NCI-H1436 (cell line): ENCODE measurements at places on chromosomes 2 and 18.

- DNase-seq = no peak
Observed at GRCh38 chr2:55989405-55989804, 65.8 kb upstream of the EFEMP1 start.

GRCh38 chr2:189109921-189110397, 69.6 kb downstream of the COL5A2 start:
- no peak for DNase-seq

GRCh38 chr2:223101340-223102039, 49.5 kb downstream of the KCNE4 start:
- DNase-seq = no peak

DNA sequence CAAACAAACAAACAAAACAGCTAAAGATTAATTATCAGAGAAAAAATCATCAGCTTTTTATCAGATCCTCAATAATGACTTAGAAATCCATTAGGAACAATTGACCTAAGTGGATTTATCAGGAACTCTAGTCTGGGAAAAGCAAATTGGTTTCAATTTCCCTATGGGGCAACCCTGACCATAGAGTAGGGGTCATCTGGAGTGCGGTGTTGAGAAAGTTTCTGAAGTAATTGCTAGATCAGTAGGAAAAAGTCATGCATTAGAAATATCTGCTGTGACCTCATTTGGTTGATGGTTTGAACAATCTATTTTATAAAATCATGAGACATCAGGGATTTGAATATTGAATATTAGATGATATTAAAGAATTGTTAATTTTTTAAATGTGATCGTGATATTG, 507.9 kb downstream of the TXNL1 start:
- DNase-seq = no peak

- DNase-seq = no peak
Observed at GRCh38 chr2:7906431-7906830, 775.4 kb upstream of the ID2 start.

GRCh38 chr18:36058674-36059073, 8.7 kb downstream of the RPRD1A start:
- no peak for DNase-seq

DNA sequence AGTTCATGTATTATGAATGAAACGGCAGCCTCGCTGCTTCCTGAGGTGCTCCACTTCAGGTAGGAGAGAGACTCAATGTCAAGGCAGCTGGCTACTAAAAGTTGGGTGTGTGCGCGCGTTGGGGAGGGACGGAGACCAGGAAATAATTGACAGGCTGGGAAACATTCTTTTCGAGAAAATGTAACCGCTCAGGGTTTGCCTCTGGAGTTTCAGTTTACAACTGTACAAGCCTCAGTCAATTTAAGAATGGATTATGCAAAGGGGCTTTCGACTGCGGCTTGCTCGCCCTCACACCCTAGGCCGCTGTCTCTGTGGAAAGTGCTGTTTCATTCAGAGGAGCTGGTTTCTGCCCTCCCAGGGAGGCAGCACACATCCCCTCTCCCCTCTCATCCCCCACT, 4.4 kb upstream of the SPRED2 start:
- no peak for DNase-seq

DNA sequence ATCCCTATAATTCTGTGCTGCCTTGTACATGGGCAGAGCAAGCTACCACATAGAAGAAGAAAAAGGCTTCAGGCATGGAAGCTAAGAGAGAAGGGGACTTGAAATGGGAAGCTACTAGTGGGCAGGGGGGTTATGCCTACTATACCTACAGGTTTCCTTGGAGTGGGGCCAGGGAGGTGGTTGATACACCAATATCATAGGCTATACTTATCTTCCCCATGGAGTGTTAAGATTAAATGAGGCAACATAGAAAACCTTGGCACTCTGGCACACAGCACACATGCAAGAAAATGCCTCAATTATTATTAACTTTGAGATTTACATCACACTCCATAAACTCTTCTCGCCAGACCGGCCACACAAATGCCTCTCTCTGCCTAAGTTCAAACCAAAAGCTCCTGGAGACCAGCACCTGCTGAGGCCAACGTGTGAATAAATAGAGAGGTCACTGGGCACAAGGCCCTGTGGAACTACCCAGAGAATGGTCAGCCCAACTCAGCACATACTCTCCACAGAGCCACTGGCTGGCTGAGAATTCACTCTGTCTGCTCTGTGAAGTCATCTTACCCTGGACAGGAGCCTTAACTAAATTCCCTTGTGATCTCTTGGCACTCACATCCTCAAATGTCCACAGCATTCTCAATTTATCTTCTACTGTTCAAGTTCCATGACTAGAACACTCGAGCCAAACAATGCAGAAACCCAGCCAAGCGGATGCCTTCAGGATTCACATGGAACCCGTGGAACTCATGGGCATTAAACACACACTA, 498.7 kb downstream of the BCL11A start:
- no peak for DNase-seq

DNA sequence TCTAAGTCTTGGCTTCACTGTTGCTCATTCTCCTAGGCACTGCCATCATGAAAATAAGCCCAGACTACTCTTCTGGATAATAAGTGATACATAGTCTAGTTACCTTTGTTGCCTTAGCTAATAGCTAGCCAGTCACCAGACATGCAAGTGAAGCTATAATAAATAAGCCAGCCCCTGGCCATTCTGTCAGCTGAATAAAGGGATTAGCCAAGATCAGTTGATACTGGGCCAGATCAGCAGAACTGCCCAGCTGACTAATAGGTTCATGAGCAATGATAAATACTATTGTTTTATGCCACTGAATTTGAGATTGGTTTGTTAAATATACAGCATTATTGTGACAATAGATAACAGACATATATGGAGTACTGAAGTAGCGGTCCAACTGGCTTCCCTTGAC, 8.0 kb upstream of the C2orf69 start:
- no peak for DNase-seq

DNA sequence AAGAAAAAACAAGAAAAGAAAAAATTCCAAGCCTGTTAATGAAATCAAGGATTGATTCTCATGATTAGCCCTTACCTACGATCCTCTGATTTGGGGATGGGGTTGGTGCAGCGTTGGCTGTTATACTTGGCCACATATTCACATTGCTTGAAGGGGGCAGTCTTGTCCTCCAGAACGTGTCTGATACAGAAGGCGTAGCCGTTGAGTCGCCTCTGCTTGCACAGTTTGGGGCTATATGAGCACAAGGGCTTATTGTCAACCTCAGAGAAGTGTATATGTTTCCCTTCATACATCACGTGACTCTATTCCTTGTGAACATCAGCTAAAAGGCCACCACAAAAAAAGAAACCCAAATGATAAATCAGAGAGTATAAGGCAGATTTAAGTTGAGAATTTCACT, 23.2 kb downstream of the INO80D start:
- DNase-seq = no peak

- DNase-seq = no peak
Observed at GRCh38 chr2:33605056-33605455, 6.0 kb upstream of the FAM98A start.
